ENCODE measurements at places on chromosomes 3 and 15. TPM values are rescaled to one million over a fixed set of nuclear protein-coding genes. Genes with fewer than 3 reads are reported as not detected.
A peak's percentile ranks its signal among the peaks of the same experiment; 100 is the strongest.

- peak; percentile 50 for DNase-seq
Observed at GRCh38 chr15:90234096-90234988, at the start of gene GDPGP1. Gene GDPGP1, plus strand, starts transcription at chr15:90234209. Its CDS starts 6,700 bp downstream, at chr15:90240909.

GRCh38 chr3:194328053-194328657, 23.0 kb downstream of the CPN2 start:
- DNase-seq: peak; percentile 55

- no peak for DNase-seq
Observed at GRCh38 chr15:89378296-89379151, 43.9 kb upstream of the POLG start.

DNA sequence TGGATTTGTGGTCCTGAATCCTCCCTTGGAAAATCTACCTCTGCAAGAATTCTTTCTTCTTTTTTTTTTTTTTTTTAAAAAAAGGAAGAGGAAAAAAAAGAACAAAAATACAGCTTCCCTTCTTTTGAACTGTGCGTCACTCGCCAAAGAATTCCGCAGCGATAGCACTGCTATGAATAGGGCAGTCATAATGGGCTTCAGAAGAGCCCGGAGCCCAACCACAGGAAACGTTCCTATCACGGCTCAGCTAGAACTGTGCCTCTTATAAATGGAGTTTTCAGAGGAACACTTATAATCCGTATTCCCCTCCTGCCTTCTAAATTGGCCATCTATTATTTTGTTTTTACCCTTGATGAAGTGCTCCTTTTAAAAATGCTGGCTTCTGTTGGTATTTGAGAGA, 227.7 kb downstream of the ADAMTS17 start:
- peak; percentile 96 for DNase-seq

GRCh38 chr3:53651927-53652326, 157.5 kb downstream of the CACNA1D start:
- no peak for DNase-seq

EFCC1 gene
- total RNA-seq: not detected
